ENCODE measurements at places on chromosomes 5 and 9. TPM values are rescaled to one million over a fixed set of nuclear protein-coding genes. Genes with fewer than 3 reads are reported as not detected.

DNA sequence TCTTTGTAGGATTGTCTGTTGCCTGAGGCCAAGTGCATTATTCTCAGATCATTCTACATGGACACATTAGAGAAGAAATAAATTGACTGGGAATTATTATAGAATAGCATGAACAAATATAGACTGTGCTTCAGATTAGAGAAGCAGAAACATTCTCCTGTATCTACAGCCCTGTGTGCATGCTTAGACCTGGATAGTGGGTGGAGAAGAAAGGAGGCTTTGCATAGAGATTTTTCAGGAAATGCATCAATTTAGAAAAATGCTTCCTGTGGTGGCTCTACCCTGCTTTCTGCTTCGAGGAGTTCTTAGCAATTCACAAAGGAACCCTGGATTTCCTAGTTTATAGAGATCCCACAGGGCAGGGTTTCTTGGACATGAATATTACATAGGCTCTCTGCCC lies 66.7 kb downstream of the IRX1 start:
- H3K4me1 ChIP-seq, result no peaks in the 10 kb centered on the region
- H3K4me3 ChIP-seq, result no peak overlapping the region
- H3K36me3 ChIP-seq, result no peaks in the 10 kb centered on the region
- H3K27me3 ChIP-seq, result no peaks in the 10 kb centered on the region

DNA sequence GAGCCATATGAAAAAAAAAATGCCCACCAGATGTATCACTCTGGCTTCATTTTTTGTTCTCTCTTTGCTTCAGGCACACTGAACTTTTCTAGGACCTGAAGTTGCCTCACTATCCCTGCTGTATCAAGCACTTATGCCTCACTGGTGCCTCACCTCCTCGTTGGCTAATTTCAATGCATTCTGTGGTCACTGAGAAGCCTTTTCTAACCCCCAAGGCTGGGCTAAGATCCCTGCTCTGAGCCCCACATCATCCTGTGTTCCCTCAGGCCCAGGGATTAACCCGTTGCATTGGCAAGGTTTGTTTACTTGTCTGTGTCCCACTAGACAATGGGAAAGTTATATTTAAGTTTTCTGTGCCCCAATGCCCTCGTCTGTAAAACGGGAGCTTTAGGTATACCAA lies 362.7 kb downstream of the OSTF1 start:
- peaks cover 4% of the 10 kb centered on the region for H3K4me1 ChIP-seq
- no peak overlapping the region for H3K27ac ChIP-seq
- no peak overlapping the region for H3K4me3 ChIP-seq
- H3K27me3 ChIP-seq, result no peaks in the 10 kb centered on the region
- no peak for DNase-seq
- H3K36me3 ChIP-seq, result no peaks in the 10 kb centered on the region

The ACTBL2 gene
- 0.16 TPM for total RNA-seq

DNA sequence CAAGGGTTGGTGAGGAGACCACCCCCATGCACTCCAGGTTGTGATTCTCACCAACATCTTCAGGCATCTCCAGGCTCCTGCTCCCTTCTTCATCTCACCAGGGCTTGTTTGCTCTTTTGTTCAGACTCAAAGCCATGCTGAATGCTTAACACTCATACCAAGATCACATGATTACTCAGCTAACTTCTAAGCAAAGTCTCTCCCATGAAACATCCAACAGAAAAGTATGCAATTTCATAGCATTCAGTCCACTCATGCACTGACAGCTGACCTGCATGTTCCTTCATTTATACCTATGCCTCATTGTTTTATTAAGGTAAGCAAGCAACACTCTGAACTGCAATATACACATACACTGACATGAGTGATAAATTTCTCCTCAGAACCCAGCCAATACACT lies 69.0 kb downstream of the SHC3 start:
- no peaks in the 10 kb centered on the region for H3K36me3 ChIP-seq
- no peaks in the 10 kb centered on the region for H3K27me3 ChIP-seq
- no peak overlapping the region for H3K27ac ChIP-seq
- DNase-seq, result no peak
- H3K4me3 ChIP-seq, result no peak overlapping the region

The IFNA5 gene
- total RNA-seq, result not detected

DNA sequence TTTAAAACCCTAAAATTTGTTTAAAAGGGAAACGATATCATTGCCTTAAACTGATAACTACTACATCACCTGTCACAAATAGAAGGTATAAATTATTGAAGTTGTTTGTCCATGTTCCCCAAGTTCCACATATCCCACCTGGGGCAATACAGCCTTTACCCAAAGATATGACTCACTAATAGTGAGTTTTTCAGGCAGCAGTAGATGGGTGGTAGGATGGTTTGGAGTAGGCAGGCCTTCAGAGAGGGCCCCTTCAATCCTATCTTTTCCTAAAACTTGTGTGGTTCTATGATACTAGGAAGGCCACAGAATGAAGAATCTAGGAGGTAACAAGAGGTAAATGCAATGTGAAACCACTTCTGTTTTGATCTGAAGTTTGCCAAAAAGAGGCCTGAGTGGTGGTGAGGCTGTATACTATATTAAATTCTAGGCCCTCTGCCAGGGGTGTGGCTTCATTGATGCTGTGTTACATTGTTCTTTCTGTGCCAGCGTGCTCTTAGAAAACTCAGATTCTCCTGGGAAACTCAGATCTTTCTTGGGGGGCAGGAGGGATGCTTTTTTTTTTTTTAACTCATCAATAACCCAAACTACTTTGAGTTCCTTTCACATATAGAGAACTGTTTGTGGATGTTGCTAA lies 7.2 kb downstream of the CYSTM1 start:
- H3K27me3 ChIP-seq, result no peaks in the 10 kb centered on the region
- H3K4me3 ChIP-seq, result no peak overlapping the region
- H3K27ac ChIP-seq, result peak overlapping the region; percentile 70
- H3K4me1 ChIP-seq, result peaks cover 23% of the 10 kb centered on the region
- no peaks in the 10 kb centered on the region for H3K36me3 ChIP-seq

The PCDHGA12 gene
- total RNA-seq, result 5.7 TPM

The STARD4 gene
- 68.2 TPM for total RNA-seq

DNA sequence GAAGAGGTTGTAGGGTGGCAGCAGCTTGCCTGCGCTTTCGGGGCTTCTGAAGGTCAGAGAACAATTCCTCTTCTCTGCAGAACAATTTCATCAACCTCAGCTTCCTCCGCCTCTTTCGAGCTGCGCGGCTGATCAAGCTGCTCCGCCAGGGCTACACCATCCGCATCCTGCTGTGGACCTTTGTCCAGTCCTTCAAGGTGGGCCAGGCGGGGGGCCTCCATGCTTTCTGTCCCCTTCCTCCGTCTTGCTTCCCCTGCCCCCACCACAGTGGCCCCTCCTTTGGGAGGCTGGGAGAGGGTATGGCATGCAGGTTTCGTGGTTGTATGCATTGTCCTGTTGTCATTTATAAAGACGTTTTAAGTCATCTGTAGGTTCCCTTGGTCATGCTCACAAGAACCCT lies 195.8 kb downstream of the CACNA1B start:
- DNase-seq, result peak; percentile 54
- H3K27me3 ChIP-seq, result peaks cover 23% of the 10 kb centered on the region
- H3K4me3 ChIP-seq, result no peak overlapping the region
- no peaks in the 10 kb centered on the region for H3K36me3 ChIP-seq
- no peaks in the 10 kb centered on the region for H3K4me1 ChIP-seq
- no peak overlapping the region for H3K27ac ChIP-seq

The TRIM52 gene
- total RNA-seq, result 12.4 TPM

The DMGDH gene
- 1.3 TPM for total RNA-seq

DNA sequence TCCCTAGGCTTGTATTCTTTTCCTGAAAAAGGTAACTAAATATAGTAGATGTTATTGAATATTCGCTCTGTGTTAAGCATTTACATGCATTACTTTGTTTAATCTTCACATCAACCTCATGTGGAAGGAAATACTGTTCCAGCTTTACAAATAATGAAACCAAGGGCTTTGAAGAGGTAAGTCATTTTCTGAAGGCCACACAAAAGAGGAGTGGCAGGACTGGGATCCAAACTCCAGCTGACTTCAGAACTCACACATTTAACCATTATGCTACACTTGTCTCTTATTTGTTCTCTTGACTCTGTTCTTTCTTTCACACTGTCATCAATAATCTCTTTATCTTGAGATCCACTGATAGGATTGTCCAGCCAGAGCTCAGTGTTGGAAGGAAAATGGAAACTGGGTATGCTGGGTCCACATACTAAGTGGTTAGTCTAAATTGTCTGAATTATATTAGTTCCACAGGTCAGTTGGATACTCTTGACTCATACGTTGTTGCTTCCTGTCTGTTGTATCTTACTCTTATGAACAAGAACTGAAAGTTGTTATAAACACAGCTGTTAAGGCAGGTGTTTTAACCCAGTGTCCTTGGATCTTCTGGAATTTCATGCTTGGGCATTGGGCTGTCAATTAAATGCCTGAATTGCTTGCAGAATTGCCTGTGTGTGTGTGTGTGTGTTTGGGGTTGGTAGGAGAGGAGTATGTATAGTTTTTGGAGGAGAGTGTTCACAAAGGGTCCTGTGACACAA lies 65.6 kb downstream of the TLE4 start:
- no peak overlapping the region for H3K4me3 ChIP-seq
- no peaks in the 10 kb centered on the region for H3K36me3 ChIP-seq
- no peak overlapping the region for H3K27ac ChIP-seq
- H3K27me3 ChIP-seq, result no peaks in the 10 kb centered on the region

DNA sequence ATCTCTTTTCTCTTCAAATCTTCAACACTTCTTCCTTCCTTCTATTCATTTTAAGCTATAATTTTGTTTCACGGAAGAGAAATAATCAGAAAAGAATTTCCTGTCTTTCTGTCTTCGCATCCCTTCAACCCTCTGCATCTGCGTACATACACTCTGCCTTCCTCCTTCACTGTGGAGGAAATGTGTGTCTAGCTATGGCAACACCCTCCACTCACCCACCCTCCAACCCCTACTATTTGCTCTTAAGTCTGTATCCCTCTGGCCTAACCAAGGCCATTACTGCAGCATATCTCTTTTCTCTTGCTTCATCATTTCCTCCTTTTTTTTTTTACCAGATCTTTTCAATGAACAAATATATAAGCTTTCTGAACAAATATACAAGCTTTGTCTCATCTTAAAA lies 105.7 kb upstream of the NUDT12 start:
- H3K4me1 ChIP-seq, result no peaks in the 10 kb centered on the region
- no peaks in the 10 kb centered on the region for H3K27me3 ChIP-seq
- no peaks in the 10 kb centered on the region for H3K36me3 ChIP-seq
- H3K4me3 ChIP-seq, result no peak overlapping the region
- no peak for DNase-seq

DNA sequence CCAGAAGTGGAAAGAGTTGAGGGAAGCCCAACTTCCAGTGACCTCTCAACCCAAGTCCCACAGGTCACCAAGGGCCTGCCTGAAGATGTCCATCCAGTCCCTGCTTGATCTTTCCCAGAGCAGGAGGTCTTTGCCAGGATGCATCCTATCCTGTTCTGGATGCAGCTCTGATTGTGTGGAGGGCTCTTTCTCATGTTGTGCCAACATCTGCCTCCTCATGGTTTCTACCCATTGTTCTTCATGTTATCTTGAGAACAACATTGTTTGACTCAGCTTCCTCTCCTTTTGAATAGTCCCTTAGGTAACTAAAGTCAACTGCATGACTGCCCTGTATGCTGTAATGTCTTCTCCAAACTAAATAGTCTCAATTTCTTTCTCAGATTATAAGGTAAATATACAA lies 169.3 kb downstream of the CCDC192 start:
- H3K27ac ChIP-seq, result no peak overlapping the region
- peaks cover 14% of the 10 kb centered on the region for H3K4me1 ChIP-seq
- DNase-seq, result no peak
- H3K4me3 ChIP-seq, result no peak overlapping the region
- H3K27me3 ChIP-seq, result no peaks in the 10 kb centered on the region

The SLC22A4 gene
- total RNA-seq, result 1.0 TPM

- H3K4me1 ChIP-seq, result peaks cover 29% of the 10 kb centered on the region
- no peaks in the 10 kb centered on the region for H3K27me3 ChIP-seq
- no peak overlapping the region for H3K4me3 ChIP-seq
- peak overlapping the region; percentile 66 for H3K27ac ChIP-seq
Observed at GRCh38 chr9:105127863-105128220, 116.6 kb upstream of the SLC44A1 start.

GRCh38 chr9:95573463-95573862 lies 56.7 kb upstream of the PTCH1 start:
- no peak overlapping the region for H3K4me3 ChIP-seq

The FYB1 gene
- total RNA-seq, result 93.7 TPM

The S100Z gene
- 0.60 TPM for total RNA-seq

The RASEF gene
- 26.7 TPM for total RNA-seq

The ANKRD55 gene
- 0.20 TPM for total RNA-seq

- H3K36me3 ChIP-seq, result peaks cover 35% of the 10 kb centered on the region
- H3K27me3 ChIP-seq, result peaks cover 15% of the 10 kb centered on the region
- peaks cover 3% of the 10 kb centered on the region for H3K4me1 ChIP-seq
- DNase-seq, result peak; percentile 73
Observed at GRCh38 chr9:130138171-130138653, 34.0 kb upstream of the NCS1 start.

- H3K4me3 ChIP-seq, result no peak overlapping the region
- H3K27me3 ChIP-seq, result no peaks in the 10 kb centered on the region
- H3K27ac ChIP-seq, result peak overlapping the region; percentile 63
Observed at GRCh38 chr5:52854949-52855348, 67.2 kb downstream of the ITGA1 start.

- peak overlapping the region; percentile 94 for H3K27ac ChIP-seq
- peaks cover 11% of the 10 kb centered on the region for H3K4me1 ChIP-seq
- no peak for DNase-seq
- H3K36me3 ChIP-seq, result no peaks in the 10 kb centered on the region
- peak overlapping the region; percentile 56 for H3K4me3 ChIP-seq
Observed at GRCh38 chr5:123511290-123511647, 708 bp upstream of the CSNK1G3 start.

The RANBP3L gene
- total RNA-seq, result 4.2 TPM

The BARHL1 gene
- total RNA-seq, result not detected

GRCh38 chr9:16825971-16826625 lies 44.4 kb downstream of the BNC2 start:
- H3K27me3 ChIP-seq, result no peaks in the 10 kb centered on the region
- H3K27ac ChIP-seq, result peak overlapping the region; percentile 29
- DNase-seq, result no peak

- H3K4me1 ChIP-seq, result no peaks in the 10 kb centered on the region
- DNase-seq, result no peak
- H3K4me3 ChIP-seq, result no peak overlapping the region
- H3K27ac ChIP-seq, result no peak overlapping the region
- no peaks in the 10 kb centered on the region for H3K27me3 ChIP-seq
Observed at GRCh38 chr9:21687351-21687750, 115.1 kb upstream of the MTAP start.

- no peaks in the 10 kb centered on the region for H3K27me3 ChIP-seq
- no peak overlapping the region for H3K27ac ChIP-seq
- H3K4me1 ChIP-seq, result no peaks in the 10 kb centered on the region
- no peak for DNase-seq
- H3K36me3 ChIP-seq, result no peaks in the 10 kb centered on the region
- no peak overlapping the region for H3K4me3 ChIP-seq
Observed at GRCh38 chr5:111563031-111563822, 50.9 kb upstream of the STARD4 start.

The PDE6A gene
- total RNA-seq, result not detected

The GRXCR2 gene
- total RNA-seq, result not detected

DNA sequence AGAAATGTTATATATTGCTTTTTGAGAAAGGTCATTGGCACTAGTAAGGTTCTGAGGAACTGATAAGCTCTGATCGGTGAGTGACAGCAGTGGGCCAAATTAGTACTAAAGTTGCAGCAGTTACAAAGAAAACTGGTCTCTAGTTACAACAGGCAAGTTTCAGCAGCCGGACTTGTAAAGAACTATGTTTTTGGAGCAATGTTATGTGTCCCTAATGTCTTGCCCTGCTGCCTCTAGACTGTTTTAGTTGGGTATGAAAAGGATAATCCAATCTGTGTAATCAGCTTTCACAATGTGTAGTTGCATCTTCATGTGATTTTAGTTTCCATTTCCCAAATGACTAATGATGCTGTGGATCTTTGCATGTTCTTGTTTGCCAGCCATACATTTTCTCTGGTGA lies 113.5 kb downstream of the CAMK4 start:
- no peak overlapping the region for H3K27ac ChIP-seq
- no peaks in the 10 kb centered on the region for H3K27me3 ChIP-seq
- no peak for DNase-seq
- no peaks in the 10 kb centered on the region for H3K36me3 ChIP-seq
- no peak overlapping the region for H3K4me3 ChIP-seq

All from left lung (tissue), 14 donors.